Activated CD8-positive, alpha-beta memory T cell treated with anti-CD3 and anti-CD28 coated beads for 4 hours (primary cell): ENCODE measurements at places on chromosomes 12 and 14.

DNA sequence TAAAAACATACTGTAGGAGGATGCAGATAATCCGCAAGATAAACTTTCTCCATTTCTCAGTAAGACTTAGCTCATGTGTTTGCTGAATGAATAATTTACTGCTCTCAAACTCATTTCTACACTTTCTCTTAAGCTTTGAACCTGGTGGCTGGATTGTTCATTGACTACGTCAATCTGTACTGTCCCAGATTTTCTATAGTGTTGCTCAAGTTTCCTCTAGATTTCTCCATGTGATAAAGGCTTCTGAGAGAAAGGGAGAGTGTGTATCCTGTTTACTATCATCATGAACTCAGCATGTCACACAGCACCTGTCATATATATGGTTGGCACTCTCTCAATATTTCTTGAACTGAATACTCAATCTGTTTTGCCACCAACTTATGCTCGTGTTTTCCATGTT lies 518.0 kb upstream of the TBX3 start:
- DNase-seq = no peak

- DNase-seq = no peak
Observed at GRCh38 chr12:88052686-88053085, 23.5 kb upstream of the C12orf50 start.

- DNase-seq = no peak
Observed at GRCh38 chr14:97233319-97233985, 436.3 kb downstream of the VRK1 start.

DNA sequence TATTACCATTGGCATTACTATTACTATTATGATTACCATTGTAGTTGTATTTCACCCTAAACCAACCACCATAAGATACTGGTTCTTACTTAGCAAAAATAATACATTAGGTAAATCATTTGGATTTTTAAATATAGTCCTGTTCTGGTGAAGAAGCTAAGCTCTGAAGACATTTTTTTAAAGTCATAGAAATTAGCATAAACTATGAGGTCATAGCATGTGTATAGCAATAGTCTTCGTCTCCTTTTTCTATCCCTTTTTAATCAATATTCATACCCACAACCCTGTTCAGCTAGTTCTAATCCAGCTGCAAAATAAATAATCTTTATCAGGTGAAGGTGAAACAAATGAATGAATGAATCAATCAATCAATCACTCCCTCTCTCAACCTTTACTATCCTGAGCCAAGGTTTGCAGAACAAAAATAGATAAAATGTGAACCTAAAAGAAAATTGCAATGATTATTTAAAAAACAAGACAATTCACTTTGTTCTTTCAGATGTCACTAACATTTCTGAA lies 134.5 kb downstream of the STXBP6 start:
- no peak for DNase-seq

DNA sequence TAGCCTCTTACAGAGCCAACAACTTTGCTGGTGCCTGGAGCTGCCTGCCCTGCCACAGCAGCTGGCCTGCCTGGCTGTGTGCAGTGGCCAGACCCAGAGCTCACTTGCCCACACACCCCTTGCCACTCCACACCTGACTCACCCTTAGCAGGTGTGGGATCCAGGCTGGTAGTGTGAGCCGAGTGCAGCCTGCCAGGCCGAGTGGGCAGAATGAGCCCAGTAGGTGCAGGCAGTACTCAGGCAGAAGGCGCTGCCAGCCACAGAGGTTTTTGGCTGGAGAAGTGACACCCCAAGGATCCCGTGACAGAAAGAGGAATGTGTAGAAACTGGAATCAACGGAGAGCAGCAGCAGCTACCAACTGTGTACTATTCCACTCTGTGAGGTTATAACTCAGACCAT lies 29.8 kb upstream of the PYGL start:
- no peak for DNase-seq
